ENCODE measurements at places on chromosomes 1 and 21.

DNA sequence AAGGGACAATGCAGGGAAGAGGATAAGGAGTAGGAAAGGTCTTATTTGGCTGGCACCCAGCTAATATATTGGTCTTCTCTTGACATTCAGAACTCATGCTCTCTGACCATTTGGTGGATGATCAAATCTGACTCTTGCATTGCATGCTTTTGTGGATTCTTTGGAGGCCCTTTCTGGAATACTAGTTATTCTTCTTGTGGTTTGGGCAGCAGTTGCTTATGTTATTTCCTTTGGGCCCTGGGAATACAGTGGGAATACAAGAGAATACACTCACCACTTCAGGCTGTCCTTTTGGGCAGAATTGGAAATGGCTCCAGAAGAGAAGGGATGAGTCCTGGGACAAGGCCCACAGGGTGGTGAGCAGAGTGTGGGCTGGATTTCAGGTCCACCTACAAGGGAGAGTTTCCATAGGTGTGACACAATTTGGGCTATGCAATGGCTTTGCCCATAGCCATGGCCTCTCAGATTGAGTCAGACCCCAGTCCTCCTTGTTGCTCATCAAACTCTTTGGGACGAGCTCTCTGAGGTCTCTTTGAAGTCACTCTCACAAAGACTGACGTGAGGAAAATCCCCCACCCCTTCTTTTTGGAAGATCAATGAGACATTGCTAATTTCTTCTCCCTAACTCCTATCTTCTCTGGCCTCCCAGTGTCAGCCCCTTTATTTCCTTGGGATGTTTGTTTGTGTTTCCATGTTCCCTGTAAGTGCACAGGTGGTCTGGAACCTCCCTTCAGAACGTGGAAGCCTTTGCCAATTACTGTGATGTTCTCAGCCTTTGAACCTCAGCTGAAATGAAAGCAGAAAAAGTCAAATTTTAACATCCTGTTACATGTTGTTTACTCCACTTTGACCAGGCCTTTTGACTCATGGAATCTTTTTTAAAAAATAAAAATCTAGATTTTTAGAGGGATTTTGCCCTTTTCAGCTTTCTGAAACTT lies 19.4 kb downstream of the HSD11B1 start:
- DNase-seq = no peak

DNA sequence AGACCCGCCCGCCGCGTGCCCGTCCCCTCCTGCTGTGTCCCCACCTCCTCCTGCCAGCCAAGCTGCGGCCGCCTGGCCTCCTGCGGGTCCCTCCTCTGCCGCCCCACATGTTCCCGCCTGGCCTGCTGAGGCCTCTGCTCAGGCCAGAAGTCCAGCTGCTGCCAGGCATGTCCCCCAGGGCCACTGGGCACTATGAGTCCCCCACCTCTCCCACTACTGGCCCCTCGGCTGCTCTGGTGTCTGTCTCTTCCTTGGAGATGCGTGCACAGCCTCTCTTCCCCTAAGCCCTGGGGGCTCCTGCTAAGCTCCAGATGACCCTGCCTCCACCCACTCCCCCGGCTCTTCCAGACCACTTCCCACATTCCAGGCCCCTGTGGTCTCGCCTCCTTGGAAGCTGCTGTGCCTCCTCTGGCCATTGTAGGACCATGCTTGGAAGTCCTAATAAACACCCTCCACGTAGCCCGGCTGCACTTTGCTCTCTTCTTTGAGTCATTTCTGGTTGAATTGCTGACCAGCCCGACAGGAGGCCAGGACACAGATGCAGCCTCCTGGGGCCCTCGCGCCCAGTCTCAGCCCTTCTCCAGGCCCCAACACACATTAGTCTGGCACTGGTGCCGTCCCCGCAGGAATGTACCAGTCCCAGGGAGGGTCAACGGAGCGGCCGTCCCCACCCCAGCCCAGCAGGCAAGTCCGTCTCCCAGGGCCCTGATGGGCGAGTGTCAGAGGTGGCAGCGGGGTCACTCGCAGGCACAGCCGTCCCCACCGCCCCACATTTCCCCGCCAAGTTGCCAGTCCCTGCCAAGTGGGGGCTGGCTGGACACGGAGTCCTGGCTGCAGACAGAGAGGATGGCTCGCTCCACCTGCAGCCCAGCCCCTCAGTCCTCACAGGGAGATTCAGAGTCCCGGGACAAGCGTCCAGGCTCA lies 1.1 kb downstream of the KRTAP10-12 start:
- no peak for DNase-seq

DNA sequence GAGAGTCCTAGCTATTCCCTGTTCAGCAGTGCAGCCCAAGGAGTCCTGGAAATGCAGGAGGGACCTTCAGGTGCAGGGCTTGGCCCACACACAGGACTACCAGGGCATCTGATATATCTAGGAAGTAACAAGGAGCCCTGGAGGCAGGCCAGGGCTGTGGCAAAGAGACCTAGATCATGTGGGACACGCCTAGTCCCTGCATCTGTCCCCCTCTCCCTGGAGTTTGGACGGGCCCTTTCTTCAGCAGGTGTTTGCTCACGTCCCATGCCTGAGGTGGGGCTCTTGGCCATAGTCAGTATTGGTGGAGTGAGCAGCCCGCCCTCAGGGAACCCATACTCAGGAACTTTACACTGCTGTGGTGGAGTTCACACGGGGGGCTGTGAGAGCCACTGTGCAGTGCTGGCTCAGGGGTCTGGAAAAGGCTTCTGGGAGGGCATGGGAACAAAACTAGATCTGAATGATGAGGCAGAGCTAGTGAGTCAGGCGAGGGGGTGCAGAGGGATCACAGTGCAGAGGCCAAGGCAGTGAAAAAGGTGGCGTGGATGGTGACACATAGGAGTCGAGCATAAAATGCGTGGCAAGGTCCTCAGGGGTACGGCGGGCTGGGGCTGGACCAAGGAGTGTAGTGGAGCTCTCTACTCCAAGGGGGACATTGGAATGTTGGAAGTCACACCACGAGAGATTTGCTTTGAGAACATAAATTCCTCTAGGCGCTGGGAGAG lies 25.6 kb downstream of the TMEM53 start:
- no peak for DNase-seq

DNA sequence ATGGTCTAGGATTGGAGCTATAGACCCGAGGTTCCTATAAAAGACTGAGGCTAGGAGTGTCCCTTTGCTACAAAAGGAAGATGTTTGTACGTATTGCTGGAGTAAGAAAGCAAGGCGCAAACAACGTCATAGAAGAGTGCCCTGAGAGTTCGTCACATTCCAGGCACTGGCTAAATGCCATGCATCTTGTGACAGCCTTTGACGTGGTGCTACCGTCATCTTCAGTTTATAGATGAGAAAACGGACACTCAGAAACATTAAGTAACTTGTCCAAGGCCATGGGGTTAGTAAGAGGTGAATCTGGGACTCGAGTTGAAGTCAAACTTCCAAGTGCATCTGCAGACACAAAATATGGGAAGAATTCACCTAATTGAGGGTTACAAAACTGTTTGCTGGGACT lies 104.2 kb upstream of the SLC45A1 start:
- no peak for DNase-seq

- no peak for DNase-seq
Observed at GRCh38 chr1:240234485-240235210, 143.0 kb downstream of the FMN2 start.

DNA sequence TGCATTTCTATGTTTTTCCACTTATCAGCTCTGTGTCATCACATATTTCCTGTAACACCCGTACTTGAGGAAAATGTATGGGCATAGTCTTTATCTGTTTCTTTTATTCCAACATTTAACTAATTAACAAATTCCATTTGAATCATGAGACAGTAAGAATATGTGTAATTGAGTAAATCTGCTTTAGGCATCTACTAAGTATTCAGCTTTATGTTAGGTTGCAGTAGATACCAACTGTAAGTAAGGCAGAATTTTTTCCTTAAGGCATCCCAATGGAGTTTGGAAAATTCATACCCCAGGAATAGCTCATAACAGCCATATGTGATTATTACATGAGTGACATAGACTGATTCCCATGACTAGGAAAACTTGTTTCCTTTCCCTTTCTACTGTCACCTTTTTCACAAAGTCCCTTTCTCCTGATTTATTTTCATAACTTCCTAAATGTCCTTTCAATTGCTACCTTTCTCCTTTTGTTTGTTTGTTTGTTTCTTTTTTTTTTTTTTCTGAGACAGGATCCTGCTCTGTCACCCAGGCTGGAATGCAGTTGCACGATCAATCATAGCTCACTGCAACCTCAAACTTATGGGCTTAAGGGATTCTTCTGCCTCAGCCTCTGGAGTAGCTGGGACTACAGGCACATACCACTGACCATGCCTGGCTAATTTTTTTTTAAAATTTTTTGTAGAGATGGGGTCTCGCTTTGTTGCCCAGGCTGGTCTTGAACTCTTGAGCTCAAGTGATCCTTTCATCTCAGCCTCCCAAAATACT lies 59.8 kb upstream of the CACYBP start:
- DNase-seq = no peak

GRCh38 chr1:147077081-147077480 lies 95.2 kb downstream of the PRKAB2 start:
- no peak for DNase-seq

GRCh38 chr1:21703318-21703963 lies 34.3 kb upstream of the RAP1GAP start:
- no peak for DNase-seq

GRCh38 chr1:236657398-236657797 lies 28.9 kb upstream of the ACTN2 start:
- no peak for DNase-seq

DNA sequence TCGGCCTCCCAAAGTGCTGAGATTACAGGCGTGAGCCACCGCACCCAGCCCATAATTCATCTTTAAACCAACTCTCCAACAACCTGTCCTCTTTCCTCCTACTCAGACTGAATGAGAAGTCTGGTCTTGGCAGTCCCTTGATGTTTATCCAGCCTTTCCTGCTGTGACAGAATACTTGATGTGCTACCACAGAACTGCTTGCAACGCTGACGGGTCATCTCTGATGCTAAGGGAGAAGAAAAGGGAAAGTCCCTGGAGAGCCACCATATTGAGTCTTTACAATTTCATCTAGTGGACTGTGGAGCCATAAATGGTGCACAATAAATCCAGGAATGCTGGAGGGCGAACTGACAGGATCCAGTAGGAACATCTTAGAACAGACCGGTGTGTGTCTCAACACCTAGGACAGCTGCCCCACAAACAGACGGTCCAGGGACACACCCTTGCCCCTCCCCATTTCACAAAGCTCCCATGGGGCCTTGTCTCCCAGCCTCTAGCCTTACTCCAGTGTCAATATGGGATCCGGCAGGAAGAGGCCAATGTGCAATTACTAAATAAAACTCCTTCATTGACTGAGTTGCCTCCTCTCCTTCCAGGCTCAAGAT lies 30.7 kb downstream of the JAK1 start:
- no peak for DNase-seq

DNA sequence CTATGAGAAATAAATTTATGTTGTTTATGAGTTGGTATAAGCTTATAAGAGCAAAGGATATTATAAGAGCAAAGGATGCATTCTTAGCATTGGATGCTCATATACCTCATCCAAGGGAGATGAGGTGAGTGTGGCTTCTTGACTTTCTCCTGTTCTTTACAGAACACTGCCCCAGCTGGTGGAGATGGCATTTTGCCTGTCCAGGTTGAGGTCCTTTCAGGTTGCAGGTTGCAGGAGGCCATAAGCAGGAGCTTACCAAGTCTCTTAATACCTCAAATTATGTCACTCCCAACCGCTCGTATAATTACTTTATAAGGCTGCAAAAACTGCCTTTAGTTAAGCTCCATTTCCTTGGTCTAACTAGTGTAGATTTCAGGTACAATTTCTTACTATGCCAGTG lies 66.7 kb downstream of the RPE65 start:
- no peak for DNase-seq

- DNase-seq = no peak
Observed at GRCh38 chr1:211518330-211519289, 26.6 kb upstream of the RD3 start.

DNA sequence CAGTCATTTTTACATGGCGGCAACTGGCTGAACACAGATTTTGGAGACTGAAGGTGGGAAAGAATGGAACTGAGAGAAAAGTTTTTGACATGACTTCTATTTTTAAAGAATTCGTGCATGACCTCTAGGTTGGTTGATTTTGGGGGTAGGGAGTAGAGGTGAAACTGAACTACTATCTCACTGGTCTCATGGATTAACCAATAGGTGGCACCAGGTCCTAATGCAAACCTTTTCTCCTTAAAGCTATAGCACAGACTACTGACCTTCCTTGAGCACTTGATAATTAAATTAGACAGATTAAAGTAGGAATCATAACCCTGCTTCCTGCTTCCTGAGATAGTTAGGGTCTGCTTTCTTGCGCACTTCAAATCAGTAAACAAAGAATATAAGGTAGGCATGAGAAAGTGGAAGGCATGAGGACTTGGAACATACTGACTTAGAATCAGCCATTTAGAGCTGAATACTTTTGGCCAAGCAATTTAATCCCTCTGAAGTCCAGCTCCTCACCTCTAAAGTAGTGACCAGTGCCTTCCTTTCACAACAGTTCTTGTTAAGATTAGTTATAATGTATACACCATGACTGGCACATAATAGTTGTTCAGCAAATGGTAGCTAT lies 206.0 kb downstream of the CENPF start:
- no peak for DNase-seq

- DNase-seq = peak; percentile 51
Observed at GRCh38 chr1:84077476-84078107, 66.5 kb upstream of the PRKACB start.

All from stimulated activated CD8-positive, alpha-beta memory T cell treated with anti-CD3 and anti-CD28 coated beads, Interleukin-7, amount 100 ng/mL, for 24 hours (primary cell).